Bone marrow (tissue), 2 donors: ENCODE measurements at places on chromosomes 7 and 10.

DNA sequence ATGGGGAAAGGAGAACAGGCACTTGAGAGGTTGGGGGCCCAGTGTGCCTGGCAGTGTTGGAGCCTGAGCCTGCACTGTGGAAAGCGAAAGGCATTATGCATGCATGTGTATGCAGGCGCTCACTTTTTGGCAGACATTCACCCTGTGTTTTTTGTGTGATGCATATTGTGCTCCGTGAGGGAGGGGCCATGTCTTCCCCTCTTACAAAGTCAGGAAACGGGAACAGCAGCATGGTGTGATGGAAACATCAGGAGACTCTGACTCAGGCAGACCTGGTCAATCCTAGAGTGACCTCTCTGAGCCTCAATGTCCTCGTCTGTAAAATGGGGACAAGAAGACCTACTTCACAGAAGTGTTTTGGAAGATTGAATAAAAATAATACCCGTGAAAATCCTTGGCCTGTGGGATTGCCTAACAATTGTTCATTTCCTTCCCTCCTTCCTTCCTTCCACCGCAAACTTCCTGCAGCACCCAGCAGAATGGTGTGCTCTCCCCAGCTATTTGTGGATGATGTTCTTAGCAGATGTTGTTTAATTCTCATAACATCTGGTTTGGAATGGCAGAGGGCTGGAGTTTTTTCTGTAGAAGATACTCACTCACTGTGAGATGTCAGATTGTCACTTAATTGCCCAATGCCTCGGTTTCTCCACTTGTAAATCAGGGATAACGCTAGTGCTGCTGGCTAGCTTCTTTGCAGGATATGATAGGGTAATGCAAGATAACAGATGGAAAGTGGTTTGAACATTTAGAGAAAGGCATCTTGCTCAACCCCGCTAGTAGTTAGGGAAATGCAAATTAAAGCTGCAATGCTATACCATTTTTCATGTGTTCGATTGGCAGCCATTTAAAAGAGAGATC is 39.8 kb downstream of the CDH23 start:
- DNase-seq: no peak

- no peak for DNase-seq
Measured at GRCh38 chr10:33889371-33889770, 554.9 kb upstream of the NRP1 start.

DNA sequence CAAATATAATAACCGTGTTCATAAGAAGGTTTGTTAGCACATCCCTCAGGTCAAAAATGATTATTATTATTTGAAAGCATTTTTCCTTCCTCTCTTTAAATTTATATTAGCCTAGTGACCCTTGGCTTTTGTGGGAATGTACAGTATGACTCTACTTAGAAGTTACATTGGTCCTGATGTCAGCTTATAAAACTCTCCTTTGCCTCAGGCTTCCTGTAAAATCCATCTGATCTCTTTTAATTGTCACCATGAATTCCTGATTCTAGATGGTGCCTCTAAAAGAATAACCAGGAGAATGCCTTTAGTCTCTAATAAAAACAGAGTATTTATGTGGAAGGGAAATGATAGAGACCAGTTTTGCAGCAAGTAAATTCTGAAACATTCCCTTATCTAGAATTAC is 1134.4 kb downstream of the XPNPEP1 start:
- DNase-seq: no peak

- peak; percentile 0 for DNase-seq
Measured at GRCh38 chr10:43680035-43680434, 31.4 kb upstream of the ZNF32 start.

DNA sequence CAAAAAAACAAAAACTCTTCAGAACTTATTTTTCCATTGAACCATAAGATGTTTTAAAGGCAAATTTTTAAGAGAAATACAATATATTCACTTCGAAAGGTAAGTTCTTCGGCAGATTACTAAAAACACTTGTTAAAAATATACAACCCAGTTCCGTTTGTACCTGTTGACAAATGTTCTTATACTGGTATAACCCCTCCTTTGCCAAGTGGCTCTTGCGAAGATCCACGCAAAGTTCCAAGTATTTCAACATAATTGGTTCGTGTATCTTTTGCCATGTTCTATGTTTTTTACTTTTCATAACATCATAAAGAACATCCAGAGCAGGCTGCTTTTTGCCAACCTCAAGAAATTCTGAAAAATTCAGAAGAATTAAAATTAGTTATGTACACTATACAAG is 7.0 kb downstream of the EIF3A start:
- DNase-seq: no peak

DNA sequence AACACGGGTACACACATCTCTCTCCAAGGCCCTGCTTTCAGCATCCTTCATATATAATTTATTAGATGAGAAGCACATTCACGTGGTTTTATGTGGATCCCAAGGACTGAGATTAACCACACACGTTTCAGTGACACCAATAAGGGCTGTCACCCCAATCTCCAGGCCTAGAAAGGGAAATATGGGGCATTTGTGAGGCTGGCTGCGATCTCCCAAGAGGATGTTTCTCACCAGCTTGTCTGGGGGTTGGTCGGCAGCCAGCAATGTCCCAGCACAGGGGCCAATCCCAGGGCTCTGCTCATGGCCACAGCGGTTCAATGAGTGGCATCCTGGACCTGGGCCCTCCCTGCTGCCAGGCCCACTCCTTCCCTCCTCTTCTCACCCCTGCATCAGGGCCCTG is 115.5 kb downstream of the ITIH5 start:
- no peak for DNase-seq

DNA sequence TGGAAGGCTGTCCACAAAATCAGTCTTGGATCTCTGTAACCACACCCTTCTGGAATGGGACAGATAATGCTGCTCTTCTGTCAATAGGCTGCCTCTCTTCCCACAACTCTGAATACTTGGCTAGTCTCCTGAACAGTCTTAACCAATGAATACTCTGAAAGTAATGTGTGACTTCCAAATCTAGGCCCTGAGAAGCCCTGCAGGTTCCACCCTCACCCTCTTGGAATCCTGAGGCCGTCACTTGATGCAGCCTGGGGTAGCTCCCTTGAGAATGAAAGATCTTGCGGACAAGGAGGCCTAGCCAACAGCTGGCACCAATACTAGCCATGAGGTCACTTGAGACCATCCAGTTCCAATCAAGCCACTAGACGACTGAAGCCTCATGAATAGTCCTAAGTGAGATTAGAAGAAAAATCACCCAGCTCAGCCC is 109.2 kb downstream of the ARHGAP12 start:
- no peak for DNase-seq

DNA sequence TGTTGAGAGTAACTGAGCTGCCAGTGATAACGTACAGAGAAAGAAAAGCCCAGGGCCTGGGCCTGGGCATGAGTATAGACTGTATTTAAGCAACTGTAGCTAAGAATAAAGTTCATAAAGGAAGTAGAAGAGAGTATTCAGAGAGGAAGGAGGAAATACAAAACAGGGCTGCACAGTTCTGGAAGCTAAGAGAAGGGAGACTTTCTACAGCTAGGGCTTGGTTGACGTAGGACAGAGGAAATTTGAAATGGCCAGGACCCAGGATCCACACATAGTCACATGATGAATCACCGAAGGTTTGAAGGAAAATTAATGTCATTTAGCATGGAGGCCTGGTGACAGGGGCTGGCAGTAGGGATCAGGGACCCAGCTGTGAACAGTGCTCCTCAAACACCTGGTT is 66.7 kb downstream of the ARL4A start:
- DNase-seq: no peak

GRCh38 chr10:50993771-50994251 is 80.5 kb upstream of the PRKG1 start:
- no peak for DNase-seq

- DNase-seq: no peak
Measured at GRCh38 chr7:67343572-67343971, 346.9 kb downstream of the TYW1 start.

GRCh38 chr10:79047584-79047874 is 21.2 kb upstream of the ZMIZ1 start:
- no peak for DNase-seq

- no peak for DNase-seq
Measured at GRCh38 chr10:80471001-80471400, 16.9 kb downstream of the TSPAN14 start.

- no peak for DNase-seq
Measured at GRCh38 chr7:138900035-138900828, 81.0 kb downstream of the KIAA1549 start.

DNA sequence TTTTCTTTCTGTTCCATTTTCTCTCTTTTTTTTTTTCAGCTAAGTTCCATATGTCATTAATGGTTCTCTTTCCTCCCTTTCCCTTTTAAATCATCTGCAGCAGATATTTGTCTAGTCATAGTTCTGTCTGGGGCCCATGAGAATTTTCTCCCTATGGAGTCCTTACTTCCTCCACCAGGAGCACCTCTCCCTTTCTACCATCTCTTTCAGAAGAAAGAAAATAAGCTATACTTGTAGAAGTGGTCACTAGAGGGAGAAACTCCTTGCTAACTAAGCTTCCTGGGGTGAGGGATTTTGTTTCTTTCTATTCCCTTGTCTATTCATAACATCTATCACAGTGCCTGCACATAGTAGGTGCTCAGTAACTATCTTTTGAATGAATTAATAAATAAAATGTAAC is 230.2 kb upstream of the HPS1 start:
- no peak for DNase-seq

DNA sequence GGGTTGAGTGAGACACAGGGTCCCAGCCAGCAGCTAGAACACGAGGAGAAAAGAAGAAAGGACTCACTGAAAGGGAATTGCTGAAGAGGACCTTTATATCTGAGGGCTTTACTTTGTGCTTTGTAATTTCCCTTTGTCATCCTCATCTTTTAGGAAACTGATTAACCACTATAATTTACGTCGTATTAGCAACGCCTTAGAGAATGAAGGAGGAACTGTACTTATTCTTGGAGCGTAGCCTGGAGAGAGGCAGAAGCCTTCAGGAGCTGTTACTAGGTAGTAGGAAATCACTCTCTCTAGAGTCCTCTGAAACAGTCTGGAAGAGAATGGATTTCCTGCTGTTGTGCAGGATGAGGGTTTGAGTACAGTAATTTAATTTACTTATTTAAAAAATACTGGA is 101.0 kb upstream of the STEAP1B start:
- DNase-seq: no peak
